ENCODE measurements at places on chromosomes 12 and 14. TPM values are rescaled to one million over a fixed set of nuclear protein-coding genes. Genes with fewer than 3 reads are reported as not detected.

DNA sequence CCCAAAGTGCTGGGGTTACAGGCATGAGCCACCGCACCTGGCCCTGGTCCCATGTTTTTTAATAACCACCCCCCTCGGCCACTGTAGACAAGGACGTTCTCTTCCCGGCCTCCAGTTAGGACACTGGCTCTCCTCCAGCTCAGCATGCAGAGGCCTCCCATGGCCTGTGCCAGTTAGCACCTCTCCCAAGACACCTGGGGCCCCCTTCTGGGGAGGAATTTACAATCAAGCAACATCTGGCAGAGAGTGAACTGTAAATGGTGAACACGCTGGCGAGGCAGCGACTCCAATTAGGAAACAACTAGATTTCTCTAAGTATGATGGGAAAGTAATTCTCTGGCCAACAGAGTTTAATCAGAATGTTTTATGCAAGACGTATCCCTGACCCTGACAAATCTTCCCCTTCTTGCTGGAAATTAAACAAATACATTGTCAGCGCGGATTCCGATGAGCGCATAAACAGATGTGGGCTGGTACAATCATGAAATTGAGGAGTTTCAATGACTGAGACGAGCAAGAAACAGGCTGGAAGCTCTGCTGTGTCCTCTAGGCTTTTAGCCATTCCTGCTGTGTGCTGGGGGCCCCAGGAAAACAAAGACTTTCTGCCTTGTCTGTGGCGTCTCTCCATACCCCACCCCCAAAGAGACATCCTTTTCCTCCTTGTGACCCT lies 61.7 kb upstream of the DLK1 start:
- no peak for DNase-seq
- no peaks in the 10 kb centered on the region for H3K27me3 ChIP-seq
- H3K27ac ChIP-seq = no peak overlapping the region
- no peaks in the 10 kb centered on the region for H3K4me1 ChIP-seq
- no peaks in the 10 kb centered on the region for H3K36me3 ChIP-seq

DNA sequence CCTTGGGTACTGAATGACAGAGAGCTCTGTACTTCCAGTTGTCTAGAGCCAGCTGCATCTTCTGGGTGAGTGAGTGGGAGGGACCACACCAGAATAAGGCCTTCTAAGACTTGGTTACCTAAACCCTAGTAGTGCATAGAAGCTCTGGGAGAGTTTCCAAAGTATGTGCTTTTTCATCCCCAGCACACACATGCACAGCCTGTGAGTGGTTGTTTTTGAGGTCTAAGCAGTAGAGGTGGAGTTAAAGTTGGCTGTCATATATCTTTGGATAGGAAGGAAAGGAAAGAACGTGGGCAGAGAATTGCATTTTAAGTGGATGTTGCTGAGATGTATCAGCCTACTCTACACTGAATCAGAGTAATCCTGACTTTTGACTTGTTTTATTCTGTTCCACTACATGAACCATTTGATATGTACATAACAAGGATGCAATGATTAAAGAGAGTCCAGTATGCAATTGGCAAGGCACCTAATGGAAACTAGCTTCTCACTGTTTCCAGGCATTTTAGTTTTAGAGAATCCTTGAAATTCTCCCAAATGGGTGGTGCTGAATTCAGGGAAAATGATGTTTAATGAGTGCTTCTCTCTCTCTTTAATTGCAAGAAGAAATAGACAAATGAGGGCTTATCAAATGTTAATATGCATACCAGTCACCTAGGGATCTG lies 51.8 kb upstream of the PRICKLE1 start:
- no peak overlapping the region for H3K4me3 ChIP-seq
- no peak overlapping the region for H3K27ac ChIP-seq
- DNase-seq = no peak
- no peaks in the 10 kb centered on the region for H3K4me1 ChIP-seq

DNA sequence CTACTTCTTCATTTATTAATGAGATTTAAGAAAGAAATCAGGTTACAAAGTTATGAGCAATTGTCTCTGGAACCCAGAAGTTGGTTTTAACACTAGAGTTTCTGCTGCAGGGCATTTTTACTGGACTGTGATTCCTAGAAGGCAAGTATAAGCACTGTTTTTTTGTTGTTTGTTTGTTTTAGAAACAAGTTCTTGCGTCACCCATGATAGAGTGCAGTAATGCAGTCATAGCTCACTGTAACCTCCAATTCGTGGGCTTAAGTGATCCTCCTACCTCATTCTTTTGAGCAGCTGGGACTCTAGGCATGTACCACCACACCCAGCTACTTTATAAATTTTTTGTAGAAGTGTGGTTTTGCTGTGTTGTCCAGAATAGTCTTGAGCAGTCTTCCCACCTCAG lies 25.6 kb downstream of the RAP1B start:
- H3K27me3 ChIP-seq = no peaks in the 10 kb centered on the region
- no peak overlapping the region for H3K4me3 ChIP-seq
- no peak overlapping the region for H3K27ac ChIP-seq
- H3K36me3 ChIP-seq = no peaks in the 10 kb centered on the region
- no peak for DNase-seq
- peaks cover 99% of the 10 kb centered on the region for H3K4me1 ChIP-seq

Gene COX8C
- not detected for total RNA-seq

DNA sequence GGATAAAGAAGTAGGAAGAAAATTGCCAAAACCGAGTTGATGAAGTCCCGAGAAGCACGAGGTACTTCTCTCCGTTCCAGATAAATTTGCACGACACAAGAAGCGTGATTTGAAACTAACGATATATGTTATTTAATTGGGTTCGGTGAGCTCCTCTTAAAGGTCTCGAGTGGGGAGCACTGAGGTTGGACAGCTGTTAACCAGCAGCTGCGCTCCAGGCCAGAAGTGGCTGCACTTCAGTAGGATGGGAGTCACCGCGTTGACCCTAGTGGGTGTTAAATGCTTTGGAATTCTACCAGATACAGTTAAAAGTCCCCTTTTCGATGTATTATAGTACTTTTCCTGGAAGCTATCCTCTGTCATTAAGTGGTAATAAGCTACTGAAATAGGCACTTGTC lies 953 bp upstream of the DCAF5 start:
- peak; percentile 12 for DNase-seq
- H3K4me1 ChIP-seq = peaks cover 33% of the 10 kb centered on the region
- H3K27ac ChIP-seq = peak overlapping the region; percentile 75
- no peaks in the 10 kb centered on the region for H3K27me3 ChIP-seq

Gene KRT80
- not detected for total RNA-seq

DNA sequence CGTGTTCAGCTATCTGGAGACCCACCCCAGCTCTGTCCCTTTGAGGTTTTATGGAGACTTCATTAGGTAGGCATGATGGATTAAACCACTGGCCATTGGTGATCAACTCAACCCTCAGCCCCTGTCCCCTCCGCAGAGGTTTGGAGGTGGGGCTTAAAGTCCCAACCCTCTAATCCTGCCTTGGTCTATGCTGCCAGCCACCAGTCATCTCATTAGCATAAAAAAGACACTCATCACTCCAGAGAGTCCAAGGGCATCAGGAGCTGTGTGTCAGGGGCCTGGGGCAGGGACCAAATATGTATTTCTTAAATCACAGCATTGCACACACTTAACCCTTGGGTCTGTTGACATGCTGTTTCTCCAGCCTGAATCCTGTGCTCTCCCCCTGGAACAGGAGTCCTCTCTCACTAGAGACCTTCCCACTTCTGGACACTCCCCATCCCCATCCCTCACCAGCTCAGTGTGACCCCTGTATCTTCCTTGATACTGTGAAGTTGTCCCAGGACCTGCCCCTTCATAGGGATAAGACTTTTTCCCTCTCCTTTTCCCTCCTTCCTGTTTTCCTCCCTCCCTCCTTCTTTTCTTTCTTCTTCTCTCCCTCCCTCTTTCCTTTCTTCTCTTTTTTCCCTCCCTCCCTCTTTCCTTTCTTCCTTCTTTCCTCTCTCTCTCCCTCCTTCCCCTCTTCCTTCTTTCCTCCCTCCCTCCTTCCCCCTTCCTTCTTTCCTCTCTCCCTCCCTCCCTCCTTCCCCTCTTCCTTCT lies 54.7 kb upstream of the CLMN start:
- no peaks in the 10 kb centered on the region for H3K27me3 ChIP-seq
- no peaks in the 10 kb centered on the region for H3K4me1 ChIP-seq
- no peak overlapping the region for H3K27ac ChIP-seq
- no peak overlapping the region for H3K4me3 ChIP-seq
- no peaks in the 10 kb centered on the region for H3K36me3 ChIP-seq

DNA sequence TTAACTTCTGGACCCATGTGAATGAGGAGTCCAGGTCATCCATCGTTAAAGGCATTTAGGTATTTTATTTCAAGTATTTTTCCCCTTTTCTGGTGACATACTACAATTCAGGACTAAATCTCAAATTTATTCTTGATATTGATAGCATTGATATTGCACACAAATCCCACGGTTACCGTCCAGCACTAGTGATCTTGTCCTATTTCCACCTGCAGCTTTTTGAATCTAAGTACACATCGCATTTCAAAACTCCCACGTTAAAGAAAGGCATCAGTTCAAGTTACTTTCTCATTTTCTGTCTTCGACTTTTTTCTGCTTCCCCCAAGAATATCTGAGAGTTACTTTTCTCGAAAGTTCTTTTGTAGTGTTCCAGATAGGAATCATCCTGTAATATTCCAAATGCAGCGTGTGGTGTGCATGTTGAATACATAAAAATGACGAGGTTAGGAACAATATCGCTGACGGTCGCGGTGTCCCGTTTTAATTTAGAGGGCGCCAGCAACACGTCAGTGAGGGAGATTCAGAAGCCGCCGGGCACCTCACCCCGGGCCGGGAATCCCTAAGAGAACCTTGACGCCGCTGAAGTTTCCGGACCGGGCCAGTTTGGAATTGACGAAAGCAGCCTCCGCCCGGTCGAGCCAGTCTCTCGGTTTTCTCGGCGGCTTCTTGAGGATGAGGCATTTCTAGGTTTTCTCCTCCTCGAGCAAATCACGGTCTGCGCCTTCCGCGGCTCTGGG lies 569 bp upstream of the RGS6 start:
- no peaks in the 10 kb centered on the region for H3K36me3 ChIP-seq
- H3K27ac ChIP-seq = no peak overlapping the region
- H3K4me1 ChIP-seq = peaks cover 4% of the 10 kb centered on the region
- no peak for DNase-seq
- no peak overlapping the region for H3K4me3 ChIP-seq
- peaks cover 14% of the 10 kb centered on the region for H3K27me3 ChIP-seq

GRCh38 chr12:91753649-91754048 lies 392.0 kb downstream of the BTG1 start:
- H3K27ac ChIP-seq = no peak overlapping the region
- H3K27me3 ChIP-seq = no peaks in the 10 kb centered on the region
- DNase-seq = no peak
- no peak overlapping the region for H3K4me3 ChIP-seq
- H3K4me1 ChIP-seq = no peaks in the 10 kb centered on the region
- no peaks in the 10 kb centered on the region for H3K36me3 ChIP-seq

GRCh38 chr14:20730891-20731290 lies 14.8 kb upstream of the EDDM3A start:
- H3K27ac ChIP-seq = no peak overlapping the region
- no peak overlapping the region for H3K4me3 ChIP-seq
- no peaks in the 10 kb centered on the region for H3K27me3 ChIP-seq
- no peak for DNase-seq

Gene BHLHE41
- 0.55 TPM for total RNA-seq

DNA sequence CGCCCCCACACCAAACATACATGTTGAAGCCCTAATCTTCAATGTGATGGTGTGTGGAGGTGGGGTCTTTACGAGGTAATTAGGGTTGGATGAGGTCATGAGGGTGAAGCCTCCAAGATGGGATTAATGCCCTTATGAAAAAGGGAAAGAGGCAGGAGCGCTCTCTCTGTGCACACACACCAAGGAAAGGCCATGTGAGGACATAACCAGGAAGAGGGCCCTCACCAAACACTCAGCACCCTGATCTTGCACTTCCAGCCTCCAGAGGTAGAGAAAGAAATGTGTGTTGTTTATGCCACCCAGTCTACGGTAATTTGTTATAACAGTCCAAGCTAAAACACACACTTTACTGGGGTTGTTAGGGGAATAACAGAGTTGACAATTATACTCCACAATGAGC lies 14.6 kb upstream of the PITPNM2 start:
- no peak overlapping the region for H3K4me3 ChIP-seq
- no peak for DNase-seq
- no peak overlapping the region for H3K27ac ChIP-seq
- H3K27me3 ChIP-seq = no peaks in the 10 kb centered on the region
- no peaks in the 10 kb centered on the region for H3K4me1 ChIP-seq
- peaks cover 23% of the 10 kb centered on the region for H3K36me3 ChIP-seq

- H3K27me3 ChIP-seq = no peaks in the 10 kb centered on the region
- no peak for DNase-seq
- H3K4me3 ChIP-seq = no peak overlapping the region
- no peak overlapping the region for H3K27ac ChIP-seq
- peaks cover 18% of the 10 kb centered on the region for H3K4me1 ChIP-seq
Measured at GRCh38 chr12:109591041-109591440, 17.4 kb downstream of the MVK start.

DNA sequence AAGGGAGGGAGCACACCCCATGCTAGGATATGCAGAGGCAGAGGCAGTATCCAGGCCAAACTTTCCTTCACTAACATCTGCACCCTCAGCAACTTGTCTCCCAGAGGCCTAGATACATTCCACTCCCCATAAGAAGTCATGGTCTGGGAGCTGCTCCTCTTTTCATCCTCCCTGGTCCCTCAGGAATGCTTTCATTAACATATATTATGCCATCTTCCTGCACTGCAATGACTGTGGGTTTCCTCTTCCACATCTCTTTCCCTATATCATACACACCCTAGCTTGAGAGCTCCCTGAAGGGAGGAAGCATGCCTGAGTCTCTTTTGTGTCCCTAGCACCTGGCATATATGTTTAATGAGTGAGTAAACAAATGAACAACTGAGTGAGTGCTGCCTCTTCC lies 8.6 kb downstream of the DDN start:
- H3K27me3 ChIP-seq = peaks cover 12% of the 10 kb centered on the region
- DNase-seq = no peak
- H3K4me3 ChIP-seq = no peak overlapping the region
- no peaks in the 10 kb centered on the region for H3K36me3 ChIP-seq
- peaks cover 13% of the 10 kb centered on the region for H3K4me1 ChIP-seq
- H3K27ac ChIP-seq = no peak overlapping the region

DNA sequence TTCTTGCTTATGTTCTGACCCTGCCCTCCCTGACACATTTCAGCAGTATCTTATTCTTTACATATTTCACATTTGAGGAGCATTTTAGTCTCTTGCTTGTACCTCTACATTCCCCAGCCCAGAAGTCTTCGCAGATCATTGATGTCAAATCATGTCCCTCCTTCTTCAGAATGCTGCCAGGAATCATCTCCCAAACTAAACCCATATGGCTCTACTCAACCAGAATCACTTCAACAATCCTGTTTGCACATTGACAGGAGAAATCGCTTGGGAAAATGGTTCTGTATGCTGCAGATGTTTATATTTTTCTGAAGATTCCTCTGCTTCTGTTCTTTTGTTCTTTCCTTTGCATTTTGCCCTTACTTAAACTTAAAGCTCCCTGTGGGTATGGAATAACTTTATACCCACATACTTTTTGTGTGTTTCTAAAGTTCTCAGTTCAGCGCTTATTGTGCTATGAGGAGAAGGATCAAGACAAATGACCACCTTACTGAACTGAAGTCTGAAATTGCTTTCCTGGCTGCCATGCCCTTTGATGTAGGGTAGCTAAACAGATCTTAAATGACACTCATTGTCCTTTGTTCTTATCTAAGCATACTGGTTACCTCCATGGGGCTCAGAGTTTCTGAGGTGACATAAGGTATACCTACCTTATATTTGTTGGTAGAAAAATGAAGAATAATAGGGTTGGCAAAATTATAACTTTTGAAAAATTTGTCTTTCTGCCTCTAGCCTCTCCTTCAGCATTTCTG lies 134.6 kb downstream of the SLC25A21 start:
- H3K27me3 ChIP-seq = no peaks in the 10 kb centered on the region
- H3K4me1 ChIP-seq = no peaks in the 10 kb centered on the region
- no peak for DNase-seq
- H3K36me3 ChIP-seq = no peaks in the 10 kb centered on the region
- H3K27ac ChIP-seq = no peak overlapping the region
- no peak overlapping the region for H3K4me3 ChIP-seq

Measured in CD4-positive, alpha-beta memory T cell (primary cell).